ENCODE measurements at places on chromosomes 11 and 22.

DNA sequence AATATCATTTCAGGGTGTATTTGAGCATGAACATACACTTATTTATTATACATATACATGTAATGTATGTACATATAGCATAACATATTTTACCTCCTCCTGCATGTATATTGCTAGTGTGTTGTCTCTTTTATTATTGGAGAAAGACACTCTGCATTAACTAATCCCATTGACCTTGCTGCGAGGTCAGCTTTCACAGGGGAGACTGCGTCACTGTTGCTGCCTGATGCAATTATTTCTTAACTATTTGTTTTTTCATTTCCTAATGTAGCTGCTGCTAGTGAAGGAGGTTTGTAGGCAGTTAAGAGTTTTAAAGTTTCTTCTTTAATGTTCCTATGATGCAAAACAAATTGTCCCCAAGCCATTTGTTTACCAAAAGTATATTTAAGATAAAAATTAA, 185.4 kb upstream of the CNTN5 start:
- DNase-seq = no peak

- no peak for DNase-seq
These were observed 5.7 kb downstream of the CHRNA10 start for GRCh38 chr11:3665336-3666022.

DNA sequence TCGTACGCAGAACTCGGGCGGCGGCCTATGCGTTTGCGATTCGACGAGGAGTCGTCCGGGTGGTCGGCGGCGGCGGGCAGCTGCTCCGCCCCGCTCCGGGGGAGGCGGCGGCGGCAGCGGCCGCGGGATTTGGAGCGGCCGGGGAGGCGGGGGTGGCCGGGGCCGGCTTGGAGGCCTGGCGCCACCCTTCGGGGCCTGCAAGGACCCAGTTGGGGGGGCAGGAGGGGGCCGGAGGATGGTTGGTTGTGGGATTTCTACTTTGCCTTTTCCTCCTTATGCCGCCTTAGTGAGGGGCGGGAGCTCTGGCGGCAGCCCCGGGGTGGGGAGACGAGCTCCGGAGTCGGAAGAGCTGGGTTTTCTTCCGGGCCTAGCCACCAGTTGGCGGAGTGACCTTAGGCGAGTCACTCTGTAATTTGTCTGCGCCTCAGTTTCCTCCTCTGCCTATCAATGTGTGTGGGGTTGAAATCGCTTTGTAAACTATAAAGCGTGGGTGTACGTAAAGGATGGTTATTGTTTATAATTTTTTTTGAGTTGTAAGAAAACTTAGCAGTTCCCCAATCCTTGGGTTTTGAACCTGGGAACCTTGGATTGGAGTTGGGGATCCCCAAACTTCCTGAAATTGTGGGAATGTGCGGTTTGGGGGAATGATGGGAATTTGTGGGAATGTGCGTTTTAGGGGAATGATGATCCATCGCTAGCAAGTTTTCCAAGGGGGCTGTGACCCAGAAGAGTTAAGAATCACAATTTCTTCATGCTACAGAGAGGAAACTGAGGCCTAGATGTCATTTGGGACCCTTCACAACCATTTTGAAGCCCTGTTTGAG, 679 bp downstream of the TUG1 start:
- DNase-seq = no peak

GRCh38 chr11:74895340-74896116, 53.4 kb downstream of the XRRA1 start:
- no peak for DNase-seq

DNA sequence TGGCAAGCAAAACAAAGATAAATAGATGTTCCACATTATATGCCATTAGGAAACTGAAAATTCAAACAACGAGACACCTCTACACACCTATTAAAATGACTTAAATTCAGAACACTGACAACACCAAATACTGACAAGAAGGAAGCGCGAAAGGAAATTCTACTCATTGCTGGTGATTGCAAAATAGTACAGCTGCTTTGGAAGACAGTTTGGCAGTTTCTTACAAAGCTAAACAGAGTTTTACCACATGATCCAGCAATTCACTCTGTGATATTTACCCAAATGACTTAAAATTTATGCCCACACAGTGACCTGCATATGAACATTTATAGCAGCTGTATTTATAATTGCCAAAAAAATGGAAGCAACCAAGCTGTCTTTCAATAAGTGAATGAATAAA, 232.6 kb downstream of the CASP12 start:
- DNase-seq = no peak

GRCh38 chr22:50531546-50531961, 1.7 kb upstream of the TYMP start:
- peak; percentile 43 for DNase-seq

GRCh38 chr11:122343210-122343609, 227.2 kb upstream of the BLID start:
- no peak for DNase-seq

- no peak for DNase-seq
These were observed 92.8 kb downstream of the BRD1 start for GRCh38 chr22:49734882-49735281.

DNA sequence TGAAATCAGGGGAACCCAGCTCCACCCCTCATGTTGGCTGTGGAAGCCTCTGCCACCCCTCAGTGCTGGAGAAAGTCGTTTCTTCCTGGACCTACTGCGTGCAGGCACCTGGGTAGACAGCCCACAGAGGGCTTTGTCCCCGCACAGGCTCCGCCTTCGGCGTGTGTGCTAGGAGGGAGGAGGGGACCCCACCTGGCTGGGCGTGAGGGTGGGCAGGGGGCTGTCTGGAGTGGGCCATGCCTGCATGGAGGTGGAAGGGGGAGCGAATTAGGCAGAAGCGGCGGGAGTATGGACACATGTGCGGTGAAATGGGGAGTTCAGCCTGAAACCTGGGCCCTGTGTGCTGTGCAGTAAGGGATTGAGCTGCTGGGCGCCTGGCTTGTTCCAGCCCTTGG, 49.3 kb downstream of the FBLN1 start:
- no peak for DNase-seq

DNA sequence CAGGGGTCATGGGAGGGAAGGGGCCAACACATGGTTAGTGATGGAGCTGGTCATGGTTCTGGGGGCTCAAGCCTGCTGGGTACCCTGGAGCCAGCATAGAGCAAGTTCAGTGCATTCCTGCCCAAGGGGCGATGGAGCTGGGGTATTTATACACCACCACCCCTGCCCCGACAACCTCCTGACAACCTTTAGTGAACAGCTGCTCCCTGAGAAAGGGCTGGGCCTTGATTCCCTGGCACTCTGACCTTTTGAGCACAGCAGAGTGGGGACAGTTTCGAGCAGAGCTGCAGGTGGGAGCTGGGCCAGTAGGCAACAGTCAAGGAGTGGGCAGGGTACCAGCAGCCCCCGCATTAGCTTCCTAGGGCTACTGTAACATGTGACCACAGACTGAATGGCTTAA, 6.0 kb downstream of the PARVG start:
- no peak for DNase-seq

DNA sequence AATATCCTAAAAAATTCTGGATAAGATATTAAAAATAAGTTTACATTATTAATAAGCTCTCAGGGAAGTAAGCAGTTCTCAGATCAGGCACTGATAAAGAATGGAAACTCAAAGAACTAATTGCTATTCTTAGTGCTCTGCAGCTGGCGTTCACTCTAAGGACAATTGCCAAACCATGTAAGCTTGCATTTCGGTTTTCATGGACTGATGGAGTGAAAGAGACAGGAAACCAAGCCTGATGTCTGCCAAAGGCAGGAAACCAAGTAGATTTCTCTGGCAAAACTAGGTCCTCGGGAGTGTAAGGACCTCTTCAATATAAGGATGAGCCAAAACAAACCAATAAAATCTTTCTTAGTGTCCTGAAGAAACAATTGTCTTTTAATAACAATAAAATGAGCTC, 355.2 kb downstream of the RAB38 start:
- DNase-seq = no peak

DNA sequence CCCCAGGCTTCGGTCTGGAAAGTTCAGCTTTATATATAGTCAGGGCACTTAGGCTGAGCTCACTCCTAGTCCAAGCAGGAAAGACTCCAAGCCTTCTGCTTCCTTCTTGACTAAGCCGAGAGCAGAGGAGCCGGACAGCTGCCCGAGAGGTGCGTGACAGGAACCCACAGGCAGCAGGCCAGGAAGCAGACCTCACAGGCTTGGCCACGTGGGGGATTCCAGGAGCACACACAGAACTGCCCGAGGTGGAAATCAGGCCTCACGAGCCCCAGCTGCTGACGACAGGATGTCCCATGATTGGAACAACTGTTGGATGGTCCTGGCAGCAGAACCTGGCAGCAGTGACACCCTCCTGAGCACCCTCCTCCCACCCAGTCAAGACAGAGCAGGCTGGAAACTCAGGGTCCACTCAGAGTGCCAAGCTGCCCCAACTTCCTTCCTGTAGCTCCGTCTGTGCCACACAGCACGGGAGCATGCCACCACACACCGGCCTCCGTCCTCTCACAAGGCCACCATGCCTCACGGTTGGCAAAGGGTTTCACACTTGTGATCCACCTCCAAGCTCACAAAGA, 5.4 kb downstream of the PLA2G6 start:
- no peak for DNase-seq

GRCh38 chr11:60343094-60343704, 16.1 kb downstream of the MS4A6E start:
- DNase-seq = no peak

GRCh38 chr11:24747275-24748251, 250.7 kb downstream of the LUZP2 start:
- no peak for DNase-seq

GRCh38 chr22:46004105-46004866, 27.3 kb upstream of the WNT7B start:
- no peak for DNase-seq

- no peak for DNase-seq
These were observed 26.6 kb downstream of the RAB30 start for GRCh38 chr11:83044958-83045712.

GRCh38 chr11:70931430-70931829, 320.9 kb downstream of the SHANK2 start:
- no peak for DNase-seq

- DNase-seq = no peak
These were observed 4.2 kb downstream of the PLAAT3 start for GRCh38 chr11:63609971-63610580.

GRCh38 chr11:35237860-35238715, 99.1 kb downstream of the CD44 start:
- peak; percentile 50 for DNase-seq

DNA sequence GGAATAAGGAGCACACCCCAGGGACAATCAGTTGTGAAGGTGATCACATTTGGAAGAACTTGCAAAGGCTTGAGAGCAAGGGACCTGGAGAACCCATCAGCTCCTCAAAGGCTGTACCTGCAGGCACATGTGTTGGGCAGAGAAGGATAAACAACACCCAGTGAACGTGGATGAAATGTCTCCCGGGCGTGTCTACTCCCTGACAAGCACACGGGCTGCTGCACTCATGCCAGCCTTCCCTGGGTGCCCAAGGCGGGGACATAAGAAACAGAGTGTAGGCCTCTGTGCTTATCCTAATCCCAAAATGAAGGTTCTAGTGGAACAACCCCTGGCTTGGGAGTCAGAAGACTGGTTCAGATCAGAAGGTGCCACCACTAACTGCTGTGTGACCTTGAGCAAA, 46.7 kb downstream of the DSCAML1 start:
- DNase-seq = no peak

DNA sequence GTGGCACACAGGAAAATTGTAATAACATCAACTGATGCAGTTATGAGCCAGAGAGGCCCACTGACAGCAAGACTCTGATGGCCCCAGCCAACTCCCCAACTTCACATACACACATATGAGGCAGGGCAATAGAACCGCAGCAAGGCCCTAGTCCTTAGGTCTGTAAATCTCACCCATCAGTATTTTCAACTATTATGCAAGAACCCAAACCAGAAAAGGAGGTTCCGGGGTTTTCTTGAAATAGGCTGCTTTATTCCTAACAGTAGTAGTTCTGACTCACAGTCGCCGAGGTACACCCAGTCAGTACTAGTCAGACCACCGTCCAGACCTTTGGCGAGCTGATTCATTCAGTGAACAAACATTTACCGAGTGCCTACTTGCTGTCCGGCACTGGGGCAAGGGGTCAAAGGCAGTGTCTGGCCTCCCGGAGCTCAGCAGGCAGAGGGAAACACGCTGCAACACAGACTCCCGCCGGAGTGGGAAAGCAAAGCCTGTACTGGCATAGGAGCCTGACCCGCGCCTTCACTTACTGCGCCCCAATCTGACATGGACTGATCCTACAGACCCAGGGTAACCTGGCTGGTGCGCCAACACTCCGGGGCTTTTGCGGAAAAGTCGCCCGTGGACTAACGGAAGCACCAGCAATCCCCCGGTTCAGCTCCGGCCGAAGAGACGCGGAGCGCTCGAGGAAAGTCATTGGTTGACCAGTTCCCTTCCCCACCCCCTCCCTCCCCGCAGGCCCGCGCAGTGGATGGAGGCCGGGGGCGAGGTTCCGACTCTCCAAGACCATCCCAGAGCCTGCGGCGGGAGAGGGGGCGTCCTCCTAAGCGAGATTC, 1.3 kb downstream of the PLEKHA7 start:
- peak; percentile 58 for DNase-seq

DNA sequence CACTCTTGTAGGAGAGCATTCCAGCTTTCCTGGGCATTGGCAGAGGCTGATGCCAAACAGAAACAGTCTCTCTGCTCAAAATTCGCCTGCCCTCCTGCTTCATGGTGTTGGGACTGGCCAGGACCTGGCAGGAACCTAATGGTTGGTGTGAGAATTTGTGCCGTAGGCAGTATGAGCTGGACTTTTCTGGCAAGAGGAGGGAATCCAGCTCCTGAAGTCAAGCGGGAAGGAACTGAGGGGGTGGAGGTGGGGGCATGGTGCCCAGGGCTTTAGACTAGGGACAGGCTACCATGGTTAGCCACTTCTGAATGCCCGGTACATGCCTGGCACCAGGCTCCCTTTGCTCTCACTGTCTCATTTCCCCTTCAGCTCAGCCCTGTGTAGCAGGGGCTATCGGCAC, 6.9 kb upstream of the TOMM22 start:
- DNase-seq = no peak

DNA sequence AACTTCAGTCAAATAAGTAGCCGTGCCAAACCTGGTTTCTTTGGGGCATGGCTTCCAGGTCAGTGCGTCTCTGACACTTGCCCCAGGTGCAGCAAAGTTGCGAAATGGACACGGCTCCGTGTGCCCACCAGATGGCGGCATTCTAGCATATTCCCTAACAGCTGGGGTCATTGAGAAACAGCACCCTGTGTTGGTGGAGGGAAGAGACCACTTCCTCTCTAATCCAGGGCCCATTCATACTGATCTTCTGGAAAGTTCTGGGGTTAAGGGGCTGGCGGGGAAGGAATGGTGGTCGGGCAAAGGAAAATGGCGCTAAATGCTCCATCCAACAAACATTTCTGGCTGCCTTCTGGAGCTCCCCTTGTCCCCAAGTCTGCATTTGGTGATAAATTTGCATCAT, 141.2 kb upstream of the TIMP3 start:
- peak; percentile 70 for DNase-seq

DNA sequence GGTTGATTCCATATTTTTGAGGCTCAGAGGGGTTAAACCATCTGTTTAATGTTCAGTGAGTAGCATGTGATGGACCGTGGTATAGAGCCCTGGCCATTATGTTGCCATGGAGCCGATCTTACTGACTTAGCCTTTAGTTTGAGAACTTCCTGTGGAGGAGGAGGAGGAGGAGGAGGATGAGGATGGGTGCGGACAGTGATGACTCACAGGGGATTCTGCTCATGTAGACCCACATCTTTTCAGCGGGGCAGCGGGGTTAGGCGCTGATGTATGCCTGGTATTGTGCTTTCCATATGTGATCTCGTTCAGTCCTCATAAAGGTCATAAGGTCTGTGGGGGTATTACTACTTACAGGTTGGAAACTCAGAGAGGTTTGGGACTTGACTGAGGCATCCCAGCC, 13.9 kb downstream of the STX3 start:
- DNase-seq = no peak

- DNase-seq = no peak
These were observed 454.4 kb downstream of the NTM start for GRCh38 chr11:131824771-131825170.
